T-helper 17 cell (primary cell): ENCODE measurements at places on chromosomes 4 and X.

DNA sequence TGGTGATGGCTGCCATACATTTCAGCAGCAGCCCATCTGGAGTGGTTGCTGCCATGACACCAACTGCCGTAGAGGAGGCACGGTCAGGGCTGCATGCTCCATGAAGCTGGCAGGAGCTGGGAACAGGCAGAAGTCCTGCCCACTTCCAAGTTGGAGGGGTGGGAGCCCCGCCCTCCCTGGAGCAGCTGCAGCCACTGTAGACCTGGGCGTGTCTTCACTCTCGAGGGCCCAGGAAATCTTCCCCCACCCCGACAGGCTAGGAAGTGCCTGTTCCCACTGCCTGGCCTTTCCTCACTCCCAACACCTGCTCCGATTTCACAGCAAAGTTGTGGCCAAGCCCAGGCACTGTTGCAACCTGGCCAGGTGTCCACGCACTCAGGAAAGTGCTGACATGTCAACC is 42.3 kb downstream of the NALF2 start:
- no peak overlapping the region for H3K4me3 ChIP-seq
- no peak overlapping the region for H3K27ac ChIP-seq
- H3K4me1 ChIP-seq, result no peaks in the 10 kb centered on the region
- H3K36me3 ChIP-seq, result no peaks in the 10 kb centered on the region

- no peaks in the 10 kb centered on the region for H3K36me3 ChIP-seq
- no peak for DNase-seq
- no peak overlapping the region for H3K4me3 ChIP-seq
- no peaks in the 10 kb centered on the region for H3K4me1 ChIP-seq
- H3K27me3 ChIP-seq, result no peaks in the 10 kb centered on the region
Observed at GRCh38 chr4:60683973-60684372, 516.2 kb upstream of the ADGRL3 start.

GRCh38 chrX:131778269-131779218 is 234.7 kb downstream of the OR13H1 start:
- H3K27me3 ChIP-seq, result no peaks in the 10 kb centered on the region
- no peak for DNase-seq
- no peaks in the 10 kb centered on the region for H3K36me3 ChIP-seq
- H3K27ac ChIP-seq, result no peak overlapping the region
- no peaks in the 10 kb centered on the region for H3K4me1 ChIP-seq

GRCh38 chr4:94933799-94934198 is 176.0 kb downstream of the BMPR1B start:
- DNase-seq, result no peak
- peaks cover 19% of the 10 kb centered on the region for H3K27me3 ChIP-seq
- H3K27ac ChIP-seq, result no peak overlapping the region
- H3K36me3 ChIP-seq, result no peaks in the 10 kb centered on the region
- H3K4me1 ChIP-seq, result no peaks in the 10 kb centered on the region

DNA sequence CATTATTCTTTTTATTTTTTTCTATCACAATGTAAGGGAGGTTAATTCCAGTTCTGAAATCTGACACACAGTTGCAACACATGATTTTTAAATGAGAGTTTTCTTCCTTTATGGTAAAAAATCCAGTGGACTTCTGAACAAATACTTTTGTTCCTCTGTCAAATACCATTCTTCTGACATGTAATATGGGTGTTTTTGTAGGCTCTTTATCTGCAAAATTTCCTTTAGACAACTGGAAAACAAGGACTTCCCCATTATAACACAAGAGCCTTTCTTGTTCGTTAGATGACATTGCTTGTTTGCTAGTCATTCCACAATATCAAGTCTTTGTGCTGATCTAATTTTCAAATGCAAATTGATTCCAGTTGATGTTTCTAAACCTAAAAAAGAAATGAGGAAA is 7.7 kb downstream of the FANCB start:
- no peaks in the 10 kb centered on the region for H3K36me3 ChIP-seq
- no peaks in the 10 kb centered on the region for H3K27me3 ChIP-seq
- H3K4me3 ChIP-seq, result no peak overlapping the region
- no peak overlapping the region for H3K27ac ChIP-seq
- H3K4me1 ChIP-seq, result peaks cover 3% of the 10 kb centered on the region
- no peak for DNase-seq

DNA sequence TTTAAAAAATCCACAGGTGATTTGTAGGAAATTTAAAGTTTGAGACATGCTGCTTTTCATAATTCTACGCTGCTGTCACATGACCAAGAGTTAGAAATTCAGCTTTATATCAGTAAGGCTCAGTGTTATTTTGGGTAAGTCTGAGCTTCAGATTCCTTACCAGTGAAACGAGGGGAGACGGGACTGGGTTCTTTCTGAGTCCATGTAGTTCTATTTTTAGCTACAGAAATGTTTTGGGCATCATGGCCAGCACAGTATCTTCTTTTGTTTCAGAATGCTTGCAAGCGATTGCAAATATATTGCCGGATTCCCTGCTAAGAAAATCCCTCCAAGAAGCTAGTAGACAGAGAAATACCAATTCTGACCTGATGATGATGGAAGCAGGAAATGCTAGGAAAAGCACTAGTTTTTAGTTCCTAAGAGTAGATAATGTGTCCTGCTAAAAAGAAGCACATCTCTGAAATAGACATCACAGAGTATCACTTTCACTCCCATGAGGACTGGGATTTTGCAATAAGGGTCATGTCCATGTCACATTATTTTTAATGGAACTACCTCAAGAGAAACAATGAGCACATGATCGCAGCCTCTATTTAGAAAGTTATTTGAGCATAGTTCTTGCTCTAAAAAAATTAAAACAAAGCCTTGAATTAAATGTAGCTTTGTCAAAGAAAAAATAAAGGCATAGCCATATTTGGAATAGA is 10.9 kb downstream of the ATP1B4 start:
- DNase-seq, result no peak
- H3K27me3 ChIP-seq, result no peaks in the 10 kb centered on the region
- H3K27ac ChIP-seq, result no peak overlapping the region
- no peaks in the 10 kb centered on the region for H3K36me3 ChIP-seq

DNA sequence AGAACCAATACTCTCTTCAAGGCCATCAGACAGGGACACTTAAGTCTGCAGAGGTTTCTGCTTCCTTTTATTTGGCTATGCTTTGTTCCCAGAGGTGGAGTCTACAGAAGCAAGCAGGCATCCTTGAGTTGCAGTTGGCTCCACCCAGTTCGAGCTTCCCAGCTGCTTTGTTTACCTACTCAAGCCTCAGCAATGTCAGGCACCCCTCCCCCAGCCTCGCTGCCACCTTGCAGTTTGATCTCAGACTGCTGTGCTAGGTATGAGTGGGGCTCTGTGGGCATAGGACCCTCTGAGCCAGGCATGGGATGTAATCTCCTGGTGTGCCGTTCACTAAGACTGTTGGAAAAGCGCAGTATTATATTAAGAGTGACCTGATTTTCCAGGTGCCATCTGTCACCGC is 12.6 kb upstream of the UGT2B15 start:
- H3K27me3 ChIP-seq, result no peaks in the 10 kb centered on the region
- H3K4me3 ChIP-seq, result no peak overlapping the region
- no peak overlapping the region for H3K27ac ChIP-seq
- no peaks in the 10 kb centered on the region for H3K36me3 ChIP-seq
- H3K4me1 ChIP-seq, result no peaks in the 10 kb centered on the region
- no peak for DNase-seq

DNA sequence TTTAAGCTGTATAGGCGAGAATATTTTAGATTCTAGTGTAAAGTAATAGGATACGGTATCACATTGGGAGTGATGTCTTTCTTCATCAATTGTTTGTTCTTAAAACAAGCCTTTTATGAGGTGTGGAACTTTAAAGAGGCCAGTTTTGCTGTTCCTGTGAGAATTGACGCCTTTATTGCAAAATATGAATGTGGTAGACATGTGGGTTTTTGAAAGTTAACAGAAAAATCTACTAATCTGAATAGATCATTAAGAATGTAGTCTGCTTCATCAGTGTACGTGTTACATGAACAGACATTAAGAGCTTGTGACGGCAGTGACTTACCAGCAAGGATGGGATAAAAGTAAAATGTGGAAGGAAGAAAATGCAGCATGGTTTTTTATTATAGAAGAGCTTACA is 63.8 kb downstream of the STOX2 start:
- H3K27ac ChIP-seq, result no peak overlapping the region
- no peak overlapping the region for H3K4me3 ChIP-seq
- no peak for DNase-seq
- peaks cover 57% of the 10 kb centered on the region for H3K27me3 ChIP-seq

DNA sequence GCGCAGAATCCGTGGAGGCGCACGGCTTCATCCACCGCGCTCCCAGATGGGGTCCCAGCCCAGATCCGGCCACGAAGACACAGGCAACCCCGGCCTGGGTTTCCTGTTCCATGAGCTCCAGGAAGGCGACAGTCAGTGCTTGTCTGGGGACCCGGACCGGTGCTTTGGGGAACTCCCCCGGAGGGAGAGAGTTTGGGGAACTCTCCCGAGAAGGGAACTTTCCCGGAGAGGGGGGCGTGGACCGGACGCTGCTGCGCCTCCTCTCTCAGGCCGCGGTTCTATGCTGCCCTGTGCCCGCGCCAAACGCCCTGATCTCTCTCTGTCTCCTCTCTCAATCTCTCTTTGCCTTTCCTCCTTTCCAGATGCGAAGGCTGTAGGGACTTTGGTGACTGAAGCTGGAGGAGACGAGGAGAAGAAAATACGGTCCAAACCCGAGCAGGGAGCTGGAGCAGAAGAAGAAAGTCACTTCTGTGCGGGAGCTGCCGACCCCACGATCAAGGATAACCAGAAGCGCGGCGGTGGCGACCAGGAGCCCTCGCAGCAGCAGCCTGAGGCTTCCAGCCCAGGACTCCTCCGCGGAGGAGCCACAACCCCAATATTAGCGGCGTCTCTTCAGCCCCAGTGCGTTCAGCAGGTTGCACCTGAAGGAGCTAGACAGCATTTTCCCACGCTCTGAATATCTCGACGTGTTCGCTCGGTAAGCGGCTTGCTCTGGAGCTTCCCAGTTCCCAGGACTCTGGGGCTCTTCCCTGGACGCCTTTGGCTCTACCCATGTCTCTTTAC is 47.6 kb upstream of the NKAP start:
- no peak for DNase-seq
- H3K27me3 ChIP-seq, result peaks cover 54% of the 10 kb centered on the region
- H3K4me1 ChIP-seq, result peaks cover 6% of the 10 kb centered on the region
- no peak overlapping the region for H3K27ac ChIP-seq
- H3K4me3 ChIP-seq, result peak overlapping the region; percentile 71
- no peaks in the 10 kb centered on the region for H3K36me3 ChIP-seq

DNA sequence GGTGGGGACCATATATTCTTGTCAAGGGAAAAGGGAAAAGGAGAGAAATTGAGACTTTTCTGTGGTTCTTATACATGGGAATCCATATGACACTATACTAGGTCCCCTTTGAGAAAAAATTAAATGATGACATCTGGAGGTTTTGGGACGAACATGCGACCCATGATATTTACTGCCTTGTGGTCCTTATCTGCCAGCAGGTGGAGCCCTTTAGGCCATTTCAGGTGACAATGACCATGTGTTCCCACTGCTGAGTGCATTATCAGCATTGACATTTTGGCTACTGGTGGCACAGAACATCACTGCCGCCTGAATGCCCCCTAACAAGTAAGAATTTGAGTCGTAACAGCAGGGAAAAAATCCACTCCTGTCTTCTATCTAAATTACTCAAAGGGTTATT is 843.4 kb downstream of the FSTL5 start:
- no peaks in the 10 kb centered on the region for H3K4me1 ChIP-seq
- no peak overlapping the region for H3K4me3 ChIP-seq
- H3K36me3 ChIP-seq, result no peaks in the 10 kb centered on the region

DNA sequence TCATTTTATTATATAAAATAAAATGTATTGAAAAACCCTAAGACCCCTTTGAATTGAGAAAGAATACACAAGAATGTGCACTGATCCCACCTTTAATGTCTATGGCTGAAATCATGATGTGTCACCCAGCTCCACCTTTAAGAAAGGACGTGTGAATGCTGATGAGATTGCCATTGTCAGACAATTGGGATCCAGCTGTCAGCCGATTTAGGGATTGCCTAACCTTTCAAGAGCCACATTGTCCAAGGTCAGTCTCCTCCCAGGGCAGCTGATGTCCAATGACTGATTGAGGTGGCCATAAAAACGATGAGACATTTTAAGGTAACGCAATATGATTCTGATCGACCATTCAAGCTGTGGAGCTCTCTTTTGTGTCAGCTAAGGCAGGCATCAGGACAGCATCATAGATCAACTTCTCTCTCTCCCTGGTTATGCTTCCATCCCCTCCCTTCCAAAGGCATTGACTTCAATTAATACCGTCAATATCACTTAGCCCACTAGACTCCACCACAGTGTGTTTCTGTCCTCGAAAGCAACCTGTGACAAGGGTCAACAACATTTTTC is 1676.4 kb downstream of the PCDH7 start:
- no peak overlapping the region for H3K4me3 ChIP-seq
- no peak for DNase-seq

- peaks cover 9% of the 10 kb centered on the region for H3K4me1 ChIP-seq
- peaks cover 13% of the 10 kb centered on the region for H3K27me3 ChIP-seq
- no peaks in the 10 kb centered on the region for H3K36me3 ChIP-seq
- DNase-seq, result no peak
- no peak overlapping the region for H3K4me3 ChIP-seq
Observed at GRCh38 chr4:67556436-67556835, 2.1 kb upstream of the STAP1 start.

- no peaks in the 10 kb centered on the region for H3K27me3 ChIP-seq
- H3K27ac ChIP-seq, result no peak overlapping the region
- H3K36me3 ChIP-seq, result no peaks in the 10 kb centered on the region
- no peak for DNase-seq
- no peaks in the 10 kb centered on the region for H3K4me1 ChIP-seq
Observed at GRCh38 chr4:86264241-86264640, 95.6 kb downstream of the MAPK10 start.

DNA sequence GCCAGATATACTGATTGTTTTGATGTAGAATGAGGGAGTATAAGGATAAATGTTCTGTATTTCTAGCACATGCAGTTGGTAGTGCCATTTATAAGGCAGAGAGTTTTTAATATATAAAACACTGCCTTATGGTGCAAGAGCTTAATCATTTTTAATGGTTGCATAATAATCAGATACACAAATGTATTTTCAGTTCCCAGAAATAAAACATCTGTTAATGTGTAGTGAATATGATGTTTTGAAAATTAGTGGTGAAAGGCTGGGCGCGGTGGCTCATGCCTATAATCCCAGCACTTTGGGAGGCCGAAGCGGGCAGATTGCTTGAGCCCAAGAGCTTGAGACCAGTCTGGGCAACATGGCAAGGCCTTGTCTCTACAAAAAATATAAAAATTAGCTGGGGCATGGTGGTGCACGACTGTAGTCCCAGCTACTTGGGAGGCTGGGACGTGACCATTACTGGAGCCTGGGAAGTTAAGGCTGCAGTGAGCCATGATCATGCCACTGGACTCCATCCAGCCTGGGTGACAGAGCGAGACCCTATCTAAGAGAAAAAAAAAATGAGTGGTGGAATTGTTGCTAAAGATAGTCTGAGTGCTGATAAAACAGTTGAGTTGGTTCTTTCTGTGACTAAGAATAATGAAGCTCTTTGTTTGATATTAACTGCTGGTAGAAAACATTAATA is 29.3 kb downstream of the CLCN3 start:
- H3K4me3 ChIP-seq, result no peak overlapping the region
- H3K4me1 ChIP-seq, result peaks cover 23% of the 10 kb centered on the region
- H3K27me3 ChIP-seq, result no peaks in the 10 kb centered on the region
- DNase-seq, result no peak
- H3K27ac ChIP-seq, result peak overlapping the region; percentile 9

- H3K27me3 ChIP-seq, result no peaks in the 10 kb centered on the region
- H3K4me1 ChIP-seq, result peaks cover 5% of the 10 kb centered on the region
- H3K27ac ChIP-seq, result no peak overlapping the region
Observed at GRCh38 chr4:102281171-102281839, 64.0 kb downstream of the SLC39A8 start.
